ENCODE measurements at places on chromosomes 4 and X.

GRCh38 chr4:108628411-108628810, 8.0 kb downstream of the RPL34 start:
- no peak for DNase-seq

- no peak for DNase-seq
Observed at GRCh38 chrX:16208601-16209000, 41.3 kb downstream of the MAGEB17 start.

- DNase-seq: no peak
Observed at GRCh38 chrX:112197840-112198239, 115.3 kb upstream of the TRPC5 start.

DNA sequence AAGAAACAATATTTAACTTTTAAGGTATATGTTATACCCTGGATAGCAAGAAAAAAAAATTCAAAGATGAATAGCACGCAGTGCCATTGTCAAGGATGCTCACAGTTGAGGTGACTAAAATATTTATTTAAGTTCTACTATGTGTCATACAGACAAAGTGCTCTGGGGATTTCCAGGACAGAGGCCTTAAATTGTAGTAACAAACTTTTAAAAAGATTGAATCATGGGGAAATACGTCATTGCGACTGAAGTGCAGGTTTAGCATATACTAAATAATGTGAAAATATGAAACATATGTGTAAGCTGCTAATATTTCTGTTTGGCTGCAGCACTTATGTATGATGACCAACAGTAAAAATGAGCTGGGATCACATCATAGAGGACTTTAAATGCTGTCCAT, 748.0 kb upstream of the PCDH7 start:
- DNase-seq: no peak

DNA sequence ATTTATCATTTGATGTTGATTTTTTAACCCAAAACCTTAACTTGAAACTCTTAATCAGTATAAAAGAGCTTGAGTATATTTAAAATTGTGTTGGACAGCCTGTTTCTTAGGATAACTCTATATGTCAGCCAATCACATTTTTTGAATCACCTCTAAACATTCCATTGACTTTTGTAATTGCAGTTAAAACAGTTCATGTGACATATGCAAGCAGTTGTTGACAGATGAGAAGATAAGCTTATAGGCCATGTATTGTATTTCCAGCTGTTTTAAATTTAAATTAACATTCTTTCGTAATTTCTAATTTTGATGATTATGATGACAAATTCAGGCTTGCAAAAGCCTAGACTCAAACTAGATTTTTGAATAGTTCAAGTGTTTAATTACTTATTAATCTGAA, 17.4 kb downstream of the VEGFC start:
- no peak for DNase-seq

- DNase-seq: no peak
Observed at GRCh38 chr4:10664408-10664807, 20.2 kb downstream of the CLNK start.

DNA sequence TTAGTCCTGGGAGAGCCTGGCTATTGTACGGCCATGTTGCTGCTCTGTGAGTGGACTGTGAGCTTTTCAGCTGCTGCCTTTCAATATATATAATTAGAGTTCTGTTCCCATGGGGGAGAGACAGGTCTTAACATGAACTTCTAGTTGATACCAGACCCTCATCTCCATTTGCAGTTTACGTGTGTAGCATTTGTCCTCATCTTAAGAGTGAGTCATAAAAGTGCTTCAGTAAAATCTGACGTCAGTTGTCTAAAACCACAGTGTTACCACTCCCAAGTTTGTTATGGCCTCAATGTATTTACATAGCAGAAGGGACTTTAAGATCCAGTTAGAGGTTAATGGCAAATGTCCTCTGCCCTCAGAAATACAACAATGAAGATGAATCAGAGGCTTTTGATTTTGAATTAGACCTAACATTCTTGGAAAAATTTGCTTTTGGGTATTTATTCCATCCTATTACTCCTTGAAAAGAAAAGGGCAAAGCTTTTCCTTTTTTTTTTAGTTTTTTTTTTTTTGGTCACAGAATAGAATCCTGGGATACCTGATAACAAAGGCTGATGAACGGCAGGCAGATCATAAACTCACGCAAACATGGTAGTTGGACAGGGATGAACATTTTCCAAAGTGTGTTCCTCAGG, 38.6 kb downstream of the PHOX2B start:
- no peak for DNase-seq

- no peak for DNase-seq
Observed at GRCh38 chrX:32597777-32598176, 613.6 kb downstream of the DMD start.

- no peak for DNase-seq
Observed at GRCh38 chr4:41158274-41158673, 56.1 kb downstream of the APBB2 start.

DNA sequence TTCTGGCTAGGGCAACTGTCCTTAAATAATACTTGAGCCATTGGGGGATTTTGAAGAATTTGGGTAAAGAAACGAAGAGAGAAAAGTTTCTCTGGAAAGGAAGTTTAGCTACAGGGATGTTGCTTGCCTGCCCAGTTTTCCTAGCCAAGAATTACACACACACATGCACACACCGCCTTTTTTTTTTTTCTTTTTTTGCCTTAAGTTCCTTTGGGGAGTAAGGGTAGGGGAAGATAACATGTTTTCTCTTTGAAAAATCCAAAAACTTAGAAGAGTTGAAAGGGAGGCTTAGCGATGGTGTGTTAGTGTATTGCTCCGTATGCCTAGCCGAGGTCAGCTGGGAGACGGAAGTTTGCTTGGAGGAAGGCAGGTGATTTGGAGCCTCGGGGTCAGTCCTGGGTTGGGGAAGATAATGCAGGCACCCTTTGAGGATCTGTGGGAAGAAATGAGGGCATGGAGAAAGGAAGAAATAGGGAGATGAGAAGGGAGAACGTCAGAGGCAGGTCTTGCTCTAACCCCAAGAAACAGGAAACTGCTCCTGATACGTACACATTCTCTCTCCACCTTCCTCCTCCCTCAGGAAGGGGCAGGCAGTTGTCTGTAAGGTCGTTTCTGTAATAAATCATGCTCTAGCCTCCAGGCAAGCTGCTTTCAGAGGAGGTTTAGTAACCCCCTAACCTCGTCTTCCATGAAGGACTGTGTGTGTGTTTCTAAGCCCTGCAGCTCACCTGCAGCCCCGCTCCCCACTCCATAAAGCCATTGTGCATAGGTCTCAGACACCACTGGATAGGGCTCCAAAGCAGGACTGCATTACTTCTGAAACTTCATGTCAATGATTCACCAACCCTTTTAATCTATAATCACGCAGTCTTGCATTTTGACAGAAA, 10.5 kb downstream of the KLF3 start:
- DNase-seq: no peak

- DNase-seq: no peak
Observed at GRCh38 chrX:24081661-24082154, 27.0 kb downstream of the EIF2S3 start.

- DNase-seq: no peak
Observed at GRCh38 chr4:158121161-158121579, 51.7 kb downstream of the GASK1B start.

DNA sequence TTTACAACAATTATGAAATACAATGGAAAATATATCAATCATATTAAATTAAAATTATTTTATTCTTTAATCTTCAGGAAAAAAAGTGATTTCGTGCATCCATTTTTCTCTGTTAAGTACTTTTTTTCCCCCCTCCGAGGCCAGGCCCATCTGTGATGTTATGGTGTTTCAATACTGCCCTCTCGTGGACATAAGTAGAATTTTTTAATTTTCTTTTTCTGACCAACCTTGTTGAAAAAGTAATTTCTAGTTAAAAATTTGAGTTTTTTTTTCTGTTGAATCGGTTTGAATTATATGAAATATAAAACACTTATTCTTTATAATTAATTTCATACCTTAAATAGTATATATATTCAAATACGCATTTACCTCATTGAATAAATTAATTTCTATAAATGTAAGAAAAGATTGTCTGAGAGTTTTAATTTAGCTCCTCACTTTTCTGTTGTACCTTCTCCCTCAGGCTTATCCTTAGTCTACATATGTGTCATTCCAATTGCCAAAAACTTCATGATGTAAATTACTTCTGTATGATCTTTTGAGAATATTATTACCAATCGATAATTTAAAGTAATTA, 175.8 kb upstream of the TECRL start:
- no peak for DNase-seq

GRCh38 chr4:10809905-10810304, 125.3 kb upstream of the CLNK start:
- DNase-seq: no peak

DNA sequence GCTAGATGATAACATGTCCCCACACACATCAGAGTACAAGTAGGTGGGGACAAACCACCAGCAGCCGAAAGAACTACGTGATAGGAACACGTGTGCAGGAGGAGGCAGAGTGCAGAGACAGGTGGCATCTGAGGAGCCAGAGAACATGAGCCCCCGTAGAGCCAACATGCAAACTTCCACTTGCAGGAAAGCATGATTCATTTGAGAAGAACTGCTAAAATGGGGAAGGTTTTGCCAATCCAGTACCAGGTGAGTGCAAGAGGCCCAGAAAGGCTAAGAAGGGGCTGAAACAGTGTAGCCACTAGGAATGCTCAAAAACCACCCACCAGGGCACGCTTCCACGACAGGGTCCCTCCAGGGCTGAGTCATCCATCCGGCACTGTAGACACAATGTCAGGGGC, 149.8 kb upstream of the TENM3 start:
- no peak for DNase-seq

GRCh38 chrX:31894152-31894551, 822.3 kb upstream of the FTHL17 start:
- no peak for DNase-seq

DNA sequence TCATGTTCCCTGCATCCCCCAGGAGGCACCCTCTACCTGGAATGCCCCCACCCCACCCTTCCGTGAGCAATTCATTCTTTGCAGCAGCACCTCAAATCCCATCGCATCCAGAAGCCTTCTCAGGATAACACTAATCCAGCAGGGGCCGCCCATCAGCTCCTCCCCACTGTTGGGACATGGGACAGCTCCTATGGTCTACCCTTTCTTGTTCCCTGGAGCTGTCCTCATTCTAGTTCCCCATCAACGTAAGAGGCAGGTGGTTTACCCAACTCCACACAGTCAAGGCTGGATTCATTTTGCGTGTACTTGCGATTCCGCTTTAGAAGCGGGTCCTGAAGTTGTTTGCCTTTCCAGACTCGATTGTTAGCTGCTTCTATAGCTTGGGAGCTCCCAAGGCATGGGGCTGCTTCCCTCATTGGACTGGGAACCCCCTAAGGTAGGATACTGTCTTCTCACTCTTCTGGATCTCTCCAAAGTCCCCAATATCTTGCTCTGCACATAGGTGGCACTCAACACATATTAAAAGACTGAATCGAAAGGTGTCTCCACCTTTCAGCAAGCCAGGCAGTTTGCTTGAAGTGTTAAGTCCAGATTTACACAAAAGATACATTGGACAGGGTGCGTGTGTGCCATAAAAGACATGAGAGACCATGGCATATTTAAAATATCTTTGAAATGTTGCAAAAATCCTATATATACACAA, 942 bp upstream of the APLN start:
- DNase-seq: no peak

- no peak for DNase-seq
Observed at GRCh38 chr4:121778991-121779628, 14.1 kb upstream of the SMIM43 start.

- DNase-seq: no peak
Observed at GRCh38 chr4:15303052-15303641, 124.7 kb upstream of the C1QTNF7 start.

DNA sequence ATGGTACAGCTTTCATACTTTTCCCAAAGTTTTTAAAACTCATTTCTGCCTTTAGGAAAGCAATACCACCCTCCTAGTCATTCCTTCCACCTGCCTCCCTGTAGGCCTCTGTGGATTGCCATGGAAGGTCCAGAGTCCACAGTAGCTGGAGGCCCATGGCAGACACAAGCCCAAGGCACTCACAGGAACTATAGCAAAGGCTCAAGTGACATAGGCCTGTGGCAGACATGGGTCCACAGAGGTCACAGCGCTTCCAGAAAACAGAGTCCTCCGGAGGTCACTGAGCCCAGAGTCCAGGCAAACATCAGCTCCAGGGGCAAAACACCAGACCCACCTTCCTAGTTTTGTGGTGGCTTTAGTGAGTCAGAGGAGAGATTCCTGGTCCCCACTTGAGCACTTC, 147.6 kb upstream of the ATP6AP2 start:
- DNase-seq: no peak

GRCh38 chrX:20347481-20347880, 80.8 kb upstream of the RPS6KA3 start:
- DNase-seq: no peak

DNA sequence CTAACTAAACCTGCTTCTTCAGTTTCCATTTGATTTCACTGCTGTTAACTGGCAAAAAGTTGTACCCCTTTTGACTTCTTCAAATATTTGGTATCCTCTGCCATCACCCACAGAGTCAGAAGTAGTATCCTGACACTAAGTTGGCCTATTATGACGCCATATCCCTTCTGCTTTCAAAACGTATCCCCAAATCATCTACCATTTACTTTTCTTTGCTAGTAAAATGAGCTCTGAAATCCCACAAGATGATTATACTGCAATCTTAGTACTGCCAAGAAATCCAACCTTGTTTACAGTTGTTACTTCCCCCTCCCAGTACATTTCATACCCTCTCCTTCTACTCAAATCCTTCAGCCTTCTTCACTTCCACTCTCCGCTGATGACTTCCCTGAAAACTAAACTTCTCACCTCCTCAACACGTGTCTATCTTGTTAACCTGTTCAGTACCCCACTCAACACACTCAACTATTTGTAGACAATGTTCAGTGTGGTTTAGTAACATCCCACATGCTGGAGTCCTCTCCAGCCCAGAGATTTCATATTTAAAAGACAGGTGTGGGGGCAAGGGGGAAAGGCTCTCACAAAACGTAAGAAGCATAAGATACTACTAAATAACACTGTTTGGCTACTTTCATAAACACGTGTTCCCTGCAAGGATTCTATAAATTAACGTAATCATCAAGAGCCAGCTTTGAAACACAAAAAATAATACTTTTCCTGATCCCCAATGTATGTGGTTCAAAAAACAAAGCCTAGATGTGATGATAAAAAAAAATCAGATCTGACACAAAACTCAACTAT, 1.3 kb downstream of the NAF1 start:
- no peak for DNase-seq

GRCh38 chrX:17584248-17584681, 153.0 kb upstream of the SCML1 start:
- DNase-seq: no peak

- DNase-seq: no peak
Observed at GRCh38 chrX:20455001-20455400, 188.3 kb upstream of the RPS6KA3 start.

GRCh38 chr4:167020410-167020809, 213.9 kb downstream of the SPOCK3 start:
- DNase-seq: no peak

GRCh38 chr4:17817027-17817426, 6.2 kb downstream of the NCAPG start:
- no peak for DNase-seq
